ENCODE measurements at places on chromosomes 13 and 19.

GRCh38 chr13:51874651-51875050 is 12.9 kb downstream of the CCDC70 start:
- DNase-seq = no peak
- no peak overlapping the region for H3K27ac ChIP-seq
- no peaks in the 10 kb centered on the region for H3K27me3 ChIP-seq

DNA sequence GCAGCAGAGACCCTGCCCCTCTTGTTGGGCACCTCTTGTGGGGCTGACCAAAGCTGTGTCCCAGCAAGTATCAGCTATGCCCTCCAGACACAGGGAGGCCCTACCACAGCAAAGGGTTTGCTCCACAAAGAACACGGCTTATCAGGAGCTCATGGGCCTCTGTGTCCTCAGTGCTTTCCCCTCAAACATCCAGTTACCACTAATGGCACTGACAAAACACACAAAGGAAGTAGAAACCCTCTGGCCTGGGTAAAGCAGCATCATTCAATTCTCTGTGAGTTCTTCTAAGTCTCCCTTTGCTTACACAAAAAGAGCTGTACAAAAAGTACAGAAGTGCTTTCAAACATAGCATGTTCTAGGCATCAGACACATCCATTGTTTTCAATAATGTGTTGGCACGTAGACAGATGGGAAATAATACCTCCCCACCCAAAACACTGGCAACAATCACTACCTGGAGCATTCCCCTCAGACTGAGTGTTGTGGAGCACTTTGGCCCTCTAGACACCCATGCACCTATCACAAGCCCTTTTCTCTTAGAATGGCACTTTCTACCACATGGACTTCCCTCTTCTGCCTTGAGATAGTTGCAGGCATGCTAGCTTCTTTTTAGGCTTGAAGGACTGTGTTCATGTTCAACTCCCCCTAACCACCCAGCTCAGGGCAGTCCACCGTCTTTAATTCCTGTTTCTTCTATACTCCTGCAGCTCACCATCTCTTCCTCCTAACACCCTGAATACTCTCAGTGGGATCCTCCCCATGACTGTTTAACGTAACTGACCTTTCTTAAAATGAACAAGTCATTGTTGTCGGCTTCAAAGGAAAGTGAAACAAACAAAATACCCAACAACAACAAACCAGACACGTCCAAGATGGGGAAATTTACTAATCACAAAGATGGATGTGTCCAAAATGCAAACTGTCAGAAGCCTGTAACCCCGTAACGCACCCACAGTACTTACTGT is 43.5 kb downstream of the ATP7B start:
- no peak overlapping the region for H3K27ac ChIP-seq
- no peak for DNase-seq
- H3K4me1 ChIP-seq = no peaks in the 10 kb centered on the region

- H3K4me3 ChIP-seq = no peak overlapping the region
- H3K4me1 ChIP-seq = no peaks in the 10 kb centered on the region
- no peaks in the 10 kb centered on the region for H3K36me3 ChIP-seq
- DNase-seq = peak; percentile 32
- H3K27me3 ChIP-seq = no peaks in the 10 kb centered on the region
- H3K27ac ChIP-seq = no peak overlapping the region
Observed at GRCh38 chr13:35630551-35631275, 154.2 kb upstream of the MAB21L1 start.

DNA sequence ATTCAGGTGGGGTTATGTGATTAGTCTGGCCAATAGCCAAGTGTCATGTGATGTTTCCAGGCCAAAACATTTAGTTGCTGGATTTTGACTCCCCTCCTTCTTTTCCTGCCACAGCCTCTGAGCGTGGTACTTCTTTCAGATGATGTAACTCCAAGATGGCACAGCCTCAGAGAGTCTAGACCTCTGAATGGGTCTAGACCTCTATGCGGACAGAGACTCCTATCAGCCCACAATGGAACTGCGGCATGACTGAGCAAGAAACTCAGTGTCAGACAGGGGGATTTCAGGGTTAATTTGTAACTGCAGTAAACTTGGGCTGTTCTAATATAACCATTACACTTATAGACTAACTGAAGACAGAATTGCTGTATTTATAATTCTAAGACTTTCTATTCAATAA is 42.6 kb upstream of the ZDHHC20 start:
- no peak overlapping the region for H3K4me3 ChIP-seq
- H3K27me3 ChIP-seq = no peaks in the 10 kb centered on the region
- H3K4me1 ChIP-seq = no peaks in the 10 kb centered on the region
- no peak for DNase-seq

DNA sequence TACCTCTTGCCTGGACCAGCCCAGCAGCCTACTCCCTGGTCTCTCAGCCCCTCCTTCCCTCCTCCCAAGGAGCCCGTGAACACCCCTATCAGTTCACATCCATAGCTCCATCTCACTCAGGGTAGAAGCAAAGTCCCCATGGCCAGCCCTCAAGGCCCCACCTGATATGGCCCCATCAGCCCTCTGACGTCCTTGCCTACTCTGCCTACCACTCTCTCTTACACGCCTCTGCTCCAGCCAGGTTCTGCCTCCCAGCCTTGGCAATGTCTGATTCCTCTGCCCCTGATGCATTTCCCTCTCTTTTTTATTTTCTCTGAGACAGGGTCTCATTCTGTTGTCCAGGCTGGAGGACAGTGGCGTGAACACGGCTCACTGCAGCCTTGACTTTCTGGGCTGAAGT is 7.9 kb upstream of the SERTAD3 start:
- H3K27ac ChIP-seq = no peak overlapping the region
- no peaks in the 10 kb centered on the region for H3K4me1 ChIP-seq
- H3K4me3 ChIP-seq = no peak overlapping the region
- DNase-seq = no peak
- no peaks in the 10 kb centered on the region for H3K36me3 ChIP-seq
- H3K27me3 ChIP-seq = no peaks in the 10 kb centered on the region

DNA sequence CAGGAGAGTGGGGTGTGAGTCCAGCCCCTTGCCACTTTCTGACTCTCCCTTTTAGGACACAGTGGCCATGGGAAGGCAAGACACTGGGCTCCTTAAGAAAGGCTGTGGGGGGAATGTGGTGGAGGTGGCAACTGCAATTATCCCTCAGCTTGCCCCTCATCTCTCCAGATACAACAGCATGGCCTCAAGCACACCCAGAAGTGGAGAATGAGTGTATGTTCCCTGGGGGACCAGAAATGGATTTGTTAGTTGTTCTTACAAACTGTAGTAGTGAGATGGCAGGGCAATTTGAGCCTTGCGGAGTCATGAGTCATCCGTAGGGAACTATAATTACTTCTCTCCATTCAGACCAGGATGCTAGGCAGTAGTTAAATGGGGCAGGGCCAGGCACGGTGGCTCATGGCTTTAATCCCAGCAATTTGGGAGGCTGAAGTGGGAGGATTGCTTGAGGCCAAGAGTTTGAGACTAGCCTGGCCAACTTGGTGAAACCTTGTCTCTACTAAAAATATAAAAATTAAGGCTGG is 25.6 kb upstream of the CXCL17 start:
- peaks cover 5% of the 10 kb centered on the region for H3K4me1 ChIP-seq
- DNase-seq = no peak
- H3K27ac ChIP-seq = no peak overlapping the region
- no peak overlapping the region for H3K4me3 ChIP-seq
- no peaks in the 10 kb centered on the region for H3K36me3 ChIP-seq
- H3K27me3 ChIP-seq = no peaks in the 10 kb centered on the region

GRCh38 chr19:15498910-15499309 is 9.4 kb upstream of the CYP4F22 start:
- H3K27ac ChIP-seq = no peak overlapping the region
- DNase-seq = no peak
- H3K27me3 ChIP-seq = no peaks in the 10 kb centered on the region
- no peak overlapping the region for H3K4me3 ChIP-seq

- H3K36me3 ChIP-seq = peaks cover 13% of the 10 kb centered on the region
- no peak for DNase-seq
- H3K4me3 ChIP-seq = no peak overlapping the region
- H3K27ac ChIP-seq = no peak overlapping the region
- no peaks in the 10 kb centered on the region for H3K4me1 ChIP-seq
Observed at GRCh38 chr13:19836472-19836871, 27.0 kb downstream of the ZMYM5 start.
